ENCODE measurements at places on chromosomes 4 and X. TPM values are rescaled to one million over a fixed set of nuclear protein-coding genes. Genes with fewer than 3 reads are reported as not detected.

- DNase-seq, result no peak
Observed at GRCh38 chr4:96642490-96642889, 802.6 kb downstream of the PDHA2 start.

Gene FHDC1
- 0.27 TPM for total RNA-seq

DNA sequence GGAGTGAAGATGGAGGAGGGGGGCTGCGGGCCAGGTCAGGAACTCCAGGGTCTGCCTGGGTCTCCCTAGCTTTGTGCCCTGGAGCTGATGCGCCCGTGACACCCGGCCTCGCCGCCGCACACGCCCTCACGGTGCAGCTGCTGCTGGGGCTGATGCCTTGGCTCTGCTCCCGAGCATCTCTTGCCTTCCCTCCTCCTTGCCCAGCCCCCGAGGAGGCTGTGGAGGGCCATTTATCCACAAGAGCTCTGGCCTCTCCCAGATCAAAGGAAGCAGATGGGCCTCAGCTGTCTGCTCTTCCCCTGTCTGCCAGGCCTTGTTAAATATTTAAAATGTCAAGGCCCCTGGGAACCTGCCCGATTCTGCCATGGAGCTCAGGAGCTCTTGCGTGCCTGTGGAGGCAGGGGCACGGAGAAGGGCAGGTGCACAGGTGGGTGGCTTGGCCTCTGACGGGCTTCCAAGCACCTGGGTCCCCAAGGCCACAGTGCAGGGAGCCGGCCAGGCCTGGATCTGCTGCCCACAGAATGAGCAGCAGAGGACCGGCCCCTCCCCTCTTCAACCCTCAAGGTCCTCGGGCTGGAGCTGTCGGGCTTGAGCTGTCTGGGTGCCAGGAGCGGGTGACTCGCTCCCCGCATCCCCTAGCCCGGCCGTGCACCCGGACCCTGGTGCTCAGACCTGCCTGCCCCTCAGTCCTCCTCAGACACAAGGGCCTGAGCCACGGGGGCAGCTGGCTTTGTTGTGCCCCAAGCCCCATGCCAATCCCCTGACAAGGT lies 20.3 kb downstream of the ATP2B3 start:
- DNase-seq, result no peak

DNA sequence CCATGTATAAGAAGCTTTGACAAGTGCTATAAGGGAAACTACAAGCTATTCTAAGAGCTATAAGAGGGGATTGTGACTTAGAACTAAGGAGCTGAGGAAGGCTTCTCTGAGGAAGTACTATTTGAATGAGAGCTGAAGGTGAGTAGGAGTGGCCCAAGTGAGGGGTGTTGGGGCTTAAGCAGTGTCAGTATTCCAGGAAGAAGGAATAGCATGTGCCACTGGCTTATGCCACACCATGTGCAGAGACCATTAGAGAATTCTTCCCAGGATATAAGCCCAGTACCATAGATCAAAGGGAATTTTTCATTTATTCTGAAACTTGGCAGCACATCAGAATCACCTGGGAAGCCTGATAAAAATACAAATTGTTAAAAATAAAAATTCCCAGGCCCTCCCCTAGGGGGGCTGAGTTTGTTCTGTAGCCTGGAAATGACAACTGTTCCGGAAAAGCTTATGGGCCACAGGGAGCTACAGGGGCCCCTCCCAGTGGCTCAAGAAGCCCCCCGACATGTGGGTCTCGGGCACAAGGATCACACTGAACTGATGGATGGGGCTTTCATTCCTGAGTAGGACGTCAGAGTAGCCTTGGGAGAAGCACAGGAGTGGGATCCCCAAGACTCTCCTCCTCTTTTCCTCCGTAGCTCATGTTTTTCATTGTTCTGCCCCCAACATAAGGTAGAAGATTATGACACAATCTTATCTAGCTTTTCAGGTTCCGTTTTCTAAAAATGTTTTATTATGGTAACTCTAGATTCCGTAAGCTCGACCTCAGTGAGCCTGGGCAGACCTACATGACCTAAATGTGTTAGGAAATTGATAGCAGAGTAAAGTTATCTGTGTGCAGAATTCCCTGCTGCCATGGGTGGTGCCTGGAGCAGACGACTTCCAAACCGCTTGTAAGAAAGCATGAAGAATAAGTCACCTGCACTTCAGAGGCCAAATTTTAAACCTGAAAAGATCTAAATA lies 119.3 kb downstream of the AFF1 start:
- DNase-seq, result no peak

DNA sequence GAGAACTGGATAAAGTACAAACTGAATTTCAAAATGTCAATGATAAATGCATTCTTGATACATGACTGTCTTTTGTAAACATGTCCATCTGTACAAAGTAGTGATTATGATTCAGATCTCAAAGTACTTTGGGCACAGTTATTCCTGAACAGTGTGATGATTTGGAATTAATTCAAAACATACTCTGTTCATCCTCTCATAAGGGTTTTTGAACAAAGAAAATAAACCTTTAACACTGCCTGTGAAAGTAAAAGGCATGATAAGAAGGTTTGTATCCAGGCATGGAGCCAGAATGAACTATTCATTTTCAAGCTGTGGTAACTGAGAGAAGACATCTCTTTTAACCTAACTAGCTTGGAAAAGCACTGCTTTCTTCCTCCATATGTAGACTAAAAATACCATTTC lies 883 bp upstream of the KLHL4 start:
- DNase-seq, result no peak

Gene FAT1
- total RNA-seq, result not detected

GRCh38 chrX:153797415-153798015 lies 3.0 kb downstream of the SSR4 start:
- DNase-seq, result no peak

Gene TEX28
- not detected for total RNA-seq

DNA sequence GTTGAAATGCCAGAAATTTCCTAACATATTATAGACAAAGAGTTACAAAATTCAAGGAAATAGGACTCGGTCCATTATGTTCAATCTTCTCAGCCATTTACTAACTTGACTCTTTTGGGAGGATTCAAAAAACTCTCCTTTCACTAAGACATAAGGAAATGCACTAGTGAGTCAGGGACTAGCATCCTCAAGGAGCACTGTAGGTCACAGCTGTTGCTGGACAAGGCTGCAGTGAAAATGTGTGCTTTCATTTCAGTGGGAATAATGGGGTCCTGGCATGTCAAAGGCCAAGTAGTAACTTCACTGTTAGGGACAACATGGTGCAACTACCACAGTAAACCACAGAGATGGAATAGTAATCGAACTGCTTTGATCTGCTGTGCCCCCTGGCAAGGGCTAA lies 56.9 kb upstream of the ABCG2 start:
- no peak for DNase-seq

GRCh38 chr4:109296527-109296926 lies 5.9 kb downstream of the COL25A1 start:
- DNase-seq, result no peak

Gene EXOC1L
- total RNA-seq, result not detected

DNA sequence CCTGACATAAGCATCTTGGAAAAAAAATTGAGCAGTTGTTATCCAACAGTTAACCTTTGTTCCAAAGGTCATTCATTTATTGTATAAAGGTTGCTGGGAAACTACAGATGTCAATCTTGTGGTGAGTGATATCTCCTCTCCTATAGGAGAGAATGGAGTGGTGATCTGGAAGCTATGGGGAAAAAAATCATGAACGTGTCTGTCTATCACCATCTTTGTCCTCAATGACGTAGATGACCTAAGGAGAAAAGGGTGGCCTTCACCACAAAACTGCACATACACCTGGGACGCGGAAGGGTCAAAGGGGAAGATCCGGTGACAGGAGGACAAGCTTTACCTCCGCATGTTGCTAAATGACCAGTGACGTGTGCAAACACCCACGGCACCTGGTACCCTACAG lies 27.3 kb downstream of the ASB5 start:
- no peak for DNase-seq

DNA sequence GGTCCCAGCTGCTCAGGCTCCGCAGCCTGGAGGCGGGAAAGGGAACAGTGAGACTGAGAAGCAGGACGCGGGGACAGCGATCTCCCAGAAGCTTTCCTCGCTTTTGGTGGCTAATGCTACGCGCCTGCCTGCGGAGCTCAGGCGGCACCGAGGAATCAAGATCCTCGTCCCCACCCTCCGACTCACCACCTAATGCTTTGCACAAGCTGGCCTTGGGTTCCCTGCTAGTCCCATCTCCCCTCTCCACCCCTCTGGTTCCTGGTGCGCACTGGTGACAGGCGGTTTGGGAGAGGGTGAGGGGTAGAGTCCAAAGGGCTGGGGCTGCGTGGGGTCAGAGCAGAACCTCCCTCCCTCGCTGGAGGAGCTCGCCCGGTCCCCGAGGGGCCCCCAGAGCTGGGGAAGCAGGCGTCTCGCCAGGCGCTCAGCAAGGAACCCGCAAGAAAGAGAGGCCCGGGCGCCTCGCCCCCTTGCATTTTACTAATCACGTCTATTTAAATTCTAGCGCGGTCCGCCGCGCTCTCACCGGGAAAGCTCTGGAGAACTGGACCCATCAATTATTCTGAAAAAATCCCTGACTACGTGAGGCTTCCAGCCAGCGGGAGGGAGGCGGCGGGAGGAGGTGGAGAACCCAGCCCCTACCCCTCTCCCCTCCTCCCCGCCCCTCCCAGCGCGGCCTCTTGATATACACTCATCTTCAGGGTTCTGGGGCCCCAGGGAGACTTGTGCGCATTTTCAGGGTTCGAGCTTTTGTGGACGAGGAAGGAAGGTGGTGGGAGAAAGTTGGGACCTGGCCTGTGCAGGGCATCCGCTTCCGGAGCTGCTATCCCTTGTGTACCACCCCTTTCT lies 9.1 kb downstream of the POU4F2 start:
- DNase-seq, result no peak

DNA sequence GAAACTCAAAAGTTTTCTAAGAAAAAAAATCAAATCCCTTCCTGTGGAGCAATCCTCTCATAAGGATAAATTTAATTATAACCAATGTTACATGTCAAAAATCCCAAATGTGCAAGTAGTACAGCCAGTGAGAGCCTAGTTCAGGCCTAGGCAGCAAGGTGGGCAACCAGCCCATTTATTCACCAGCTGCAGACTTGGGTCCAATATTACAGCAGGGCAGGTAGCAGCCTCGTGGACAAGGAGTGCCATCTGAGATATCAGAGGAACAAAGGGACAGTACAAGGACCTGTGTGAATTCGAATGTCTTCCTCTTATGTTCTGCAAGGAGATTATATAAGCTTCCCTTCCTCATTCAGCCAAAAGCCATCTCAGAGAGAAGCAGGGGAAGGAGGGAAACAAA lies 6.6 kb downstream of the HELQ start:
- no peak for DNase-seq

Gene FAAH2
- 5.6 TPM for total RNA-seq

Gene CENPE
- 0.44 TPM for total RNA-seq

- DNase-seq, result no peak
Observed at GRCh38 chr4:25020236-25020635, 10.5 kb downstream of the LGI2 start.

- no peak for DNase-seq
Observed at GRCh38 chrX:38376747-38377146, 24.3 kb downstream of the OTC start.

Gene MAP7D2
- total RNA-seq, result 0.16 TPM

Gene SHOX
- not detected for total RNA-seq

DNA sequence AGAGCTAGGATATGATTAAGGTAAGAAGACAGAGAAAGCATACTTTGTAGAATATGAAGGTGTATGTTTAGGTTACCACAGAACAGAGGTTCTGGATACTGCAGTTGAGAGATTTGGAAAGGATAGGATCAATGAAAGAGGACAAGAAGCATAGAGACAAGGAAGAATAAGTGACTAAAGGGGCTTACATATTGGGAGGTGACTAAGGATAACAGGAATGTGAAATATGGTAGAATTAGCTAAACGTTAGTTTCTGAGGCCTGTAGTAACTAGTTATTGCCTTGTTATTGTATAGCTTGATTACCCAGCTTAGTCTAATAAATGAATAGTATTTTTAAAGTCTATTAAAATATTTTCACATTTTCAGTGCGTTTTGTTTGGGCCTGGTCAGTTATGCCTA lies 38.2 kb downstream of the CENPI start:
- no peak for DNase-seq

DNA sequence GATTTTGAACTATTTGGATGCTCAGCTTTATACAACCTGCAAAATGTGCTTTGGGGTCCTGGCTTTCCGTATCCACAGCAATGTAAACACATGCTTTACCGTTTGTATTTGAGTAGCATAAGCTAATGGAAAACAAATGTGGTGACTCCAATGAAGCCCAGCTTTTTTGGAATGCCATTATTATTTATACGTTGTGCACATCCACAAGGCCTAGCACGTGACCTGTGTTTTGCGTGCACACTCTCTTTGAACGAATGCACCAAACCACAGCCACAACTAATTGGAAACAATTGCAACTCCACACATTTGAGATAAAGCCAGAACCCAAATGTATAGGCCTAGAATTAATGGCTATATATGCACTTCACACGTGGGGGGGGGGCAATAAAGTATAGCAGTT lies 189.5 kb upstream of the GPC4 start:
- DNase-seq, result no peak

DNA sequence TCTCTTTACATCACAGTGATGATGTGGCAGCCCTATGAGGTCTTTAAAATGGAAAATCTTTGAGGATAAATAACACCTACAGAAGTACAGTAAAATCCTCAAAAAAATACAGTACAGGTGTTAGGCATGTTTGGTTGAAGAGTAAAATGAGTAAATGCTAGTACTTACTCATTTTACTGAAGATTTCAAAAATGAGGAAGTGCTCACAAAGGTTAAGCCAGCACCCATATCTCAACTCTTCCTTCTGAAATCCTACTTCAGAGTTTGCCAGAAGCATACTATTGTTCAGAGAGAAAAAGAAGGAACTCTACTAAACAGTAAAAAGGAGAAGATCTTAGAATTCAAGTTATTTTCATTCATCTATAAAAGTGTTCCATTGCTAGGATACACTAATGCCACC lies 130.9 kb downstream of the CBR4 start:
- DNase-seq, result no peak

Gene SPANXA1
- not detected for total RNA-seq

DNA sequence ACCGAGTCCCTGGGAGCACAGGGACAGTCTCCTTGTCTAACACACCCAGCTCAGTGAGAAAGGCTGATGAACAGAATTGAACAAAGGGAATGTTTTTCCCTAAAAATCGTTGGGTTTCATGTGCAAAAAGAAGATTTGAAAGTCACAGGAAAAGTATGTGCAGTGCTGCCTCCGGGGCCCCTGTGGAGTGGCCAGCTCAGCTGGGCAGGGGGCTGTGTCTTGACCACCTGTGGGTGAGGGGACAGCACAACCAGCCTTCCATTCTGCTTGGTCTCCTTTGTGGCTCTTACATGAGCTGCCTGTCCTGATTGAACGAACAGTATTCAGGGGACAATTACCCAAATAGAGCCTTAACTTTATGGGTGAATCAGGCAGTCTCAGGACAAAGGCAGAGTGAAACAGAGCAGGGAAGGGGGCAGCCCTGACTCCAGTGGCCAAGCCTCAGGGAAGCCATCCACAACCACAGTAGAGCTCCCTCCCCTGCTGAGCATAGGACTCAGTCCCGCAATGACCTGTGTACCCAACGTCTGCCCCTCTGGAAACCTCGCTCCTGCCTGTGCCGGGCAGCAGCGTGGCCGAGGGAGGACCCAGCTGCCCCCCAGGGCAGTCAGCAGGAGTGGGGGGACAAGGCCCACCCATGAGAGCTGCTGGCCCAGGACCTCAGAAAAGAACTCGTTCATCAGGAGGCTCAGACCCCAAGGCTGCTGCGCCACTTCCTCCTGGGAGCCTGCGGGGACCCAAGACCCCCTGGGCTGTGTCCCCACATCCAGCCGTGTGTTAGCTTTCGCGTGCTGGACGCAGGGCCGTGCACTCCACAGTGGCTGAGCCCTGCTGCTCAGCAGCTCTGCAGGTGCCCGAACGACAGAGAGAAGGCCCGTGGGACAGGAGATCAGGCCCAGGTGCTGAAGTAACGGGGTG lies 59.6 kb upstream of the MXD4 start:
- DNase-seq, result no peak

GRCh38 chr4:963276-964225 lies 9.8 kb downstream of the DGKQ start:
- no peak for DNase-seq
